ENCODE measurements at places on chromosomes 7 and 10.

GRCh38 chr10:127242914-127243313 is 46.5 kb upstream of the INSYN2A start:
- no peak for DNase-seq

DNA sequence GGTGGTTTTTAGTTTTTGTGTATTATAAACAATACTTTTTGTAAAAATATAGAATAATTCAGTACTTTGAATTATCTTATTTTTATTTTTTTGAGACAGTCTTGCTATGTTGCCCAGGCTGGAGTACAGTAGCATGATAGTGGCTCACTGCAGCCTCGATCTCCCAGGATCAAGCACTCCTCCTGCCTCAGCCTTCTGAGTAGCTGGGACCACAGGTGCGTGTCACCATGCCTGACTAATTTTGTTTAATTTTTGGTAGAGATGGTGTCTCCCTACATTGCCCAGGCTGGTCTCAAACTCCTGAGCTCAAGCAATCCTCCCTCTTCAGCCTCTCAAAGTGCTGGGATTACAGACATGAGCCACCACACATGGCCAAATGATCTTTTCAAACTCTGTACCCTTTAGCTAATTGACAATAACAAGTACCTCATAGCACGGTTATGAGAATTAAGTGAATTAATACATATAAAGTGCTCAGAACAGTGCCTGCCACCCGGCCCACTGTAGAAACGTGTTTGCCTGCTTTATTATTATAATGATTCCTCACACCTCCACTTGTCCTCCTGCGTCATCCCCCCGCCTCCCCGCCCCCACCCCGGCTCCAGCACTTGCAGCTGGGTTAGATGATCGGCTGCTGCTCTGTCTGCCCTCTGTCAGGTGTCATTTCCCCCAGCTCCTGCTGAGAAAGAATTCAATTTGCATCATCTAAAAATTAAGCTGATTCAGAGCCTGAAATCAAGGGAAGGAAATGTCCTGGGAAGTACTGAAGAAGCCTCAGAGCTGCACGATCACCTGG is 53.6 kb upstream of the NRF1 start:
- DNase-seq = peak; percentile 27

GRCh38 chr10:110919971-110920881 is 822 bp downstream of the SHOC2 start:
- no peak for DNase-seq

DNA sequence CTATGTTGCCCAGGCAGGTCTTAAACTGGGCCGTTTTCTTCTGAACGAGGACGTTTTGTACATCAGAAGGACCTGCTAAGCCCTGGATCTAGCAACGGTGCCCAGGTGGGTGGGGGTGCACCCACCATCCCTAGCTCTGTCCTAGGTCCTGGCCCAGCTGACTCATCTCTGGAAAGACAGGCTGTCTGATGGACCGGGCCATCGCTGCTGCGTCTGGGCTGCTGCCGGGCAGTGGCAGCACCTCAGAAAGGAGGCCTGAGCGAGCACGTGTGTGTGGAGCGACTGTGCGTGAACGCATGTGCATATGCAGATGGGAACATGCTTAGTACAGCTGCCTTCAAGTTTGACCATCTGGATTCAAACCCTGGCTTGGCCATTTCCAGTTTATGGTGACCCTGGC is 7.3 kb upstream of the ELFN1 start:
- no peak for DNase-seq

DNA sequence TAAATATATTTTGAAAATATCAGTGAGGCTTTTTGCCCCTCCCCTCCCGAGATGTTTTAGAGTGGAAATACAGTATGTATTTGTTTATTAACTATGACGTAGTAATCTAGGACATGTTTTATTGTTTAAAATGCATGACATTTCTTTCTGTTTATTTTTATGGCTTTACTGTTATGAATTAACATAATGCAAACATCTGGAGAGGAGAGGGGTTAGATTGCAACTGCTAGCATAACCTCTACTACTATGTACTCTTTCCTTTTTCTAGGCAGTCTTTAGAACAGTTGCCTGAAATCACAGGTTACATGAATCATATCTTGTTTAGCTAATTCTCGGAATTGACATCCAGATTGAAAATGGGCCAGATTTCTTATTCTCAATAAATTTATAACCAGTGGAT is 7.4 kb downstream of the BTAF1 start:
- DNase-seq = no peak
